ENCODE measurements at places on chromosomes 5 and 9. TPM values are rescaled to one million over a fixed set of nuclear protein-coding genes. Genes with fewer than 3 reads are reported as not detected.

The ELAVL2 gene
- 26.0 TPM for total RNA-seq

GRCh38 chr9:97445119-97445701 is 33.3 kb downstream of the TDRD7 start:
- H3K36me3 ChIP-seq = no peaks in the 10 kb centered on the region
- no peak overlapping the region for H3K27ac ChIP-seq
- DNase-seq = no peak

The ABHD17B gene
- total RNA-seq = 42.1 TPM

- H3K27ac ChIP-seq = no peak overlapping the region
- no peaks in the 10 kb centered on the region for H3K27me3 ChIP-seq
- no peak overlapping the region for H3K4me3 ChIP-seq
- DNase-seq = no peak
Measured at GRCh38 chr9:124721109-124721906, 49.8 kb downstream of the NR6A1 start.

DNA sequence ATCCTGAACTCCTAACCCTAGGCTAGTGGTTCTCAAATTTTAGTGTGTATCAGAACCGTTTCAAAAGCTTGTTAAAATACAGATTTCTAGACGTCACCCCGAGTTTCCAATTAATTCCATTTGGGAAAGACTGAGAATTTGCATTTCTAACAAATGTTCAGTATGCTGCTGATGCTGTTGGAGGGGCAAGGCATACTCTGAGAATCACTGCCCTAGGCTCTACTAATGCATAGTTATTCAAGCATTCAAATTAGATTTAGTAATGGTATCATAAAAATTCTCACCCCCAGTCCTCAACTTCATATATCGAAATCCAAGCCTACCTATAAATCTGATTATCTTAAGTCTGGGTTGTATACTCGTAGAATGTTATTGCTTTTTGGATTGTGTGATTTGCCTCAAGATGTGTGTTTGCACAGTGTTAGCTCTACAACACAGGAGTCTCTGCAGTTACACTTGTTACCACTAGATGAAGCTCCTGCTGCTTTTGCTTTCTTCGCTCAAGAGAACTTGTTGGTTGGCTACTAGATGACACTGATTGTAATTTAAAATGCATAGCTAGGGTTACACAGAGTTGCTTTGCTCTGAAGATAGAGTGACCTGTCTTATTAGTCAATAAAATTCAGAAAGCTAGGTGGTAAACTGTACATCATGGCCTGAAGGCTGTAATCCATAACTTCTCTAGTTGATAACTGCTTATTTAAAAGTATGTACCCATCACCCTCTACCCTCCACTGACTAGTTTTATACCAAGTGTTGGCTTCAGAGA is 7.5 kb upstream of the ERAP2 start:
- peaks cover 2% of the 10 kb centered on the region for H3K27me3 ChIP-seq
- H3K4me3 ChIP-seq = no peak overlapping the region
- no peak overlapping the region for H3K27ac ChIP-seq
- peaks cover 11% of the 10 kb centered on the region for H3K4me1 ChIP-seq
- no peak for DNase-seq

DNA sequence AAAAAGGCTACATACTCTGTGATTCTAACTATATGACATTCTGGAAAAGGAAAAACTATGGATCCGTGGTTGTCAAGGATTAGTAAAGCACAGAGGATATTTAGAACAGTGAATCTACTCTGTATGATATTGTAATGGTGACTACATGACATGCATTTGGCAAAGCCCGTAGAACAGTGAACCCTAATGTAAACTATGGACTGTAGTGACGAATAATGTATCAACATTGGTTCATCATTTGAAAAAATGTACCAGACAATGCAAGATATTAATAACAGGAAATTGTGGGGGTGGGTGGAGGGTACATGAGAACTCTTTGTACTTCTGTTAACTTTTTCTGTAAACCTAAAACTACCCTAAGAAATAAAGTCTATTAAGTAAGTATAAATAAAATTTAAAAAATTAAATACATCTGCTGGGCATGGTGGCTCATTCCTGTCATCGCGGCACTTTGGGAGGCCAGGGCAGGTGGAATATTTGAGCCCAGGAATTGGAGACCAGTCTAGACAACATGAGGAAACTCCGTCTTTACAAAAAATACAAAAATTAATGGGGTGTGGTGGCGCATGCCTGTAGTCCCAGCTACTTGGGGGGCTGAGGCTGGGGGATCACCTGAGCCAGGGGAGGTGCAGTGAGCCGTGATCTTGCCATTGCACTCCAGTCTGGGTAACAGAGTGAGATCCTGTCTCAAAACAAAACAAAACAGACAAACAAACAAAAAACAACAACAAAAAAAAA is 101.7 kb upstream of the TBC1D2 start:
- H3K27ac ChIP-seq = no peak overlapping the region
- H3K4me3 ChIP-seq = no peak overlapping the region
- DNase-seq = no peak
- peaks cover 13% of the 10 kb centered on the region for H3K27me3 ChIP-seq
- H3K36me3 ChIP-seq = no peaks in the 10 kb centered on the region

- H3K4me1 ChIP-seq = peaks cover 39% of the 10 kb centered on the region
- H3K4me3 ChIP-seq = no peak overlapping the region
- H3K36me3 ChIP-seq = no peaks in the 10 kb centered on the region
- no peaks in the 10 kb centered on the region for H3K27me3 ChIP-seq
- H3K27ac ChIP-seq = peak overlapping the region; percentile 28
Measured at GRCh38 chr5:103290846-103291245, 32.3 kb downstream of the MACIR start.

DNA sequence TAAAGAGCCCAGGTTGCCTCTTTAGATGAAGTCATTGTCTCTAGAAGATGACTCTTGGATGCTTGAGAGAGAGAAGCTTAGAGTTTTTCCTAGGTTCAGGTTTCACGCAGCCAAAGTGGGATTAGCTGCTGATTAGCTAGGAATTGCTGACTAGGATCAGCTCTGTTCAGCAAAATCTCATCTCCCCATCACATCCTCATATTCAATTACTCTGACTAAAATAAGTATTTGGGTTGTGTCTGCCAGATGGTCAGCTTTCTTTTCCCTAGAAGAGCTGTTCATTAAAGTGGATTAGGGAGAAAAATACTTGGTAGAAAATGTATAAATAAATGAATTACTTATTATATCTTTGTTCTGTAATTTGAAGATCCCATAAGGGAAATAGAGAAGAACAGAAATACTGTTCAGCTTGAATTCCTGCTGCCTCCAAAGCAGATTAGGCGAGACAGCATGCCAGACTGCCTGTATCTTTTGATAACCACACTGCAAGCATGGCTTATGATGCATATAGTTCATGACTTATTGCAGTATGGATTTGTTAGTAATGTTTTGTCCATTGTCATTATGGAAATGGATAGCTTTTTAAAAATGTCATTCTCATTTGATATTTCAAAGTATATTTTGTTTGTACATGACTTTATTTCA is 184.8 kb upstream of the CD180 start:
- DNase-seq = no peak
- no peak overlapping the region for H3K27ac ChIP-seq
- H3K4me3 ChIP-seq = no peak overlapping the region
- no peaks in the 10 kb centered on the region for H3K27me3 ChIP-seq
- H3K4me1 ChIP-seq = peaks cover 21% of the 10 kb centered on the region

- H3K27me3 ChIP-seq = no peaks in the 10 kb centered on the region
- DNase-seq = no peak
- H3K4me1 ChIP-seq = peaks cover 8% of the 10 kb centered on the region
- no peak overlapping the region for H3K4me3 ChIP-seq
- no peaks in the 10 kb centered on the region for H3K36me3 ChIP-seq
- H3K27ac ChIP-seq = no peak overlapping the region
Measured at GRCh38 chr5:38384396-38384795, 126.0 kb downstream of the EGFLAM start.

DNA sequence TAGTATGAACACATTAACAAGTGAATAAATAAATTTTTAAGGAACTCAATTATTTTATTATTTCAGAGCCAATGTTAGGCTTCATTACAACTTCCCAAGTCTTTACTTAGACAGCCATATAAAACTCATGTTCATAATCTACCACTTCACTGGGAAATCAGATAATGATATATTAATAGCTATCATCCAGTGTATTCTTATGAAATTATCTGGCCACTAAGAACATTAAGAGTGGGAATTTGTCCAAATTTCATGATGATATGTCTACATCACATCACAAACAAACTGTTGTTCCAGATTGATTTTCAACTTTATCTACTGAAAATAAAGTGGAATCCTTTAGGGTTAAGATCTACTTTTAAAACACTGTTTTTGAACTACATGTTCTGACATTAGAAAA is 668.6 kb downstream of the EFNA5 start:
- DNase-seq = no peak
- no peak overlapping the region for H3K4me3 ChIP-seq
- no peaks in the 10 kb centered on the region for H3K27me3 ChIP-seq
- no peak overlapping the region for H3K27ac ChIP-seq

DNA sequence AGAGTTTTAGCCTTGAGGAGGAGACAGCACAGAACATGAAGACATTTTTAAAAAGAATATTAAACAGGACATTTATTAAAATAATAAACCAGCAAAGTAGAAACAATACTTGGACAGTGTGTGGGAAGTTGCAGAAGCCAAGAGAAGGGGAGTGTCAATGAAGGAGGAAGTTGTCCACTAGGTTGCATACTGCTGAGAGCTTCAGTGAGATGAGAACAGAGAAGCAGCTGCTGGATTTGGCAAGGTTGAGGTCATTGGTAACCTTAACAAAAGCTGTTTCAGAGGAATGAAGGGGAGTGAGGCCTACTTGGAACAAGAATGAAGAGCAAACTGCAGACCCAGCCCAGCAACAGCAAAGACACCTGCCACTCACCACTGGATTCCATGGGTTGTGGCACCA is 11.4 kb downstream of the BHMT start:
- H3K27me3 ChIP-seq = peaks cover 7% of the 10 kb centered on the region
- DNase-seq = no peak
- no peaks in the 10 kb centered on the region for H3K36me3 ChIP-seq
- no peak overlapping the region for H3K27ac ChIP-seq
- no peaks in the 10 kb centered on the region for H3K4me1 ChIP-seq

DNA sequence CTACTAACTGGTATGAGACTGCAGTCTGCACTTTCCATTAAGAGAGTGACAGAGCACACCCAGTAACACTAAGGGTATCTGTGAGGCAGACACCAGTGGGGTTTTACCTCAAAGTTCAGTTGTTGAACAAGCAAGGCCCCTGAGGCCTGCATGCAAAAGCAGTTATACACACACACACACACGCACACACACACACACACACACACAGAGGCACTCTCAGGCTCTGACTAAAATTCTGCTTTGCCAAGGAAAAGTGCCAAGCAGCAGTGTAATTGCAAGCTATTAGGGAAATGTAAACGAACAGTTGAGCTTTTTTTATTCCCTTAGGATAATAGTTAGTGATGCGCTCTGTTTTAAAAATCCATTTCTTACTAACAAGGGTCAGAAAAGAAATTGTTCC is 377.1 kb downstream of the SPOCK1 start:
- no peaks in the 10 kb centered on the region for H3K4me1 ChIP-seq
- DNase-seq = no peak
- no peak overlapping the region for H3K4me3 ChIP-seq
- peaks cover 2% of the 10 kb centered on the region for H3K27me3 ChIP-seq
- no peaks in the 10 kb centered on the region for H3K36me3 ChIP-seq

- DNase-seq = no peak
- no peak overlapping the region for H3K4me3 ChIP-seq
- H3K4me1 ChIP-seq = peaks cover 25% of the 10 kb centered on the region
- no peaks in the 10 kb centered on the region for H3K27me3 ChIP-seq
- no peak overlapping the region for H3K27ac ChIP-seq
Measured at GRCh38 chr5:34012791-34013190, 4.9 kb upstream of the AMACR start.

GRCh38 chr9:27462434-27462833 is 61.7 kb upstream of the IFNK start:
- peaks cover 6% of the 10 kb centered on the region for H3K4me1 ChIP-seq
- DNase-seq = no peak
- no peaks in the 10 kb centered on the region for H3K27me3 ChIP-seq
- no peak overlapping the region for H3K27ac ChIP-seq
- no peak overlapping the region for H3K4me3 ChIP-seq

DNA sequence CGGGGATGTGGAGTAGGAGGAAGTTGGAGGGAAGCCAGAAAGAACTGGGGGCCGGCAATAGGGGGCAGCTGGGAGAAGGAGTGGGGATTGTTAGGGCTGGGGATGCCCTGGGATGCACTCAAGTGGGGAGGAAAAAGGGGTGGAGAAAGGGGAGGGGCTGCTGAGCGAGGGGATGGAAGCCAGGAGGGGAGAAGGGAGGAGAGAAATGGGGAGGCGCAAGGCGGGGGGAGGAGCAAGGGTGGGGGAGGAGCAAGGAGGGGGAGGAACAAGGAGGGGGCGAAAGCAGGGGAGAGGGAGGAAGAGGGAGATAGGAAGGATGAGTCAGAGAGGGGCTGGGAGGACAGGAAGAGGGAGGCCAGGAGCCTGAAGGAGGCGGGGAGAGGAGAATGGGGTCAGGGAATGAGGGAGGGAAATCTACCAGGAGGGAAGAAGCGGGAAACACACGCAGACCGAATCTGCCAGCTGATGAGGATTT is 1.6 kb downstream of the IRX4 start:
- H3K27me3 ChIP-seq = peaks cover 88% of the 10 kb centered on the region
- DNase-seq = no peak
- no peak overlapping the region for H3K4me3 ChIP-seq
- no peak overlapping the region for H3K27ac ChIP-seq
- H3K36me3 ChIP-seq = no peaks in the 10 kb centered on the region

The TXNDC8 gene
- total RNA-seq = not detected

DNA sequence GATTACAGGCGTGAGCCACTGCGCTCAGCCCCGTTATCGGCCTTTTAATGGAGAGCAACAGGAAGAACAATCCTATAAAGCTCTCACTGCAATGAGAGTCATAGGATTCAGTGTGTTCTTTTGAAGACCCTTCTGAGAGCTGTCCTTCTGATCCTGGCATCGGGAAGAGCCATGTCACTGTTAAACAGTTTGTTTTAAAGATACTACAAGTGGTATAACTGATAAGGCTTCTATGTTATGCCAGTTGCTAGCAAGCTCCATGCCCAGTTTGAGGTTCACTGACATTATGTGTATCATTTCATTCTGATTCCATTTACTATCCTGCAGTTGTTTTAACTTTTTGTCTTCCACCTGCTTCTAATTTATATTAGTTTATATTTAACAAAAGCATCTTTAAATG is 55.8 kb downstream of the GNAQ start:
- no peak for DNase-seq
- H3K27me3 ChIP-seq = no peaks in the 10 kb centered on the region
- H3K4me3 ChIP-seq = no peak overlapping the region
- peaks cover 48% of the 10 kb centered on the region for H3K4me1 ChIP-seq
- H3K36me3 ChIP-seq = peaks cover 10% of the 10 kb centered on the region
- H3K27ac ChIP-seq = peak overlapping the region; percentile 48

GRCh38 chr5:141976176-141976575 is 7.3 kb downstream of the RNF14 start:
- no peaks in the 10 kb centered on the region for H3K27me3 ChIP-seq
- H3K36me3 ChIP-seq = peaks cover 10% of the 10 kb centered on the region
- no peak for DNase-seq
- H3K4me1 ChIP-seq = peaks cover 4% of the 10 kb centered on the region
- H3K27ac ChIP-seq = no peak overlapping the region
- no peak overlapping the region for H3K4me3 ChIP-seq

GRCh38 chr5:40984884-40985283 is 75.6 kb downstream of the C7 start:
- peak overlapping the region; percentile 52 for H3K27ac ChIP-seq
- no peaks in the 10 kb centered on the region for H3K27me3 ChIP-seq
- no peak for DNase-seq

GRCh38 chr5:125263356-125263755 is 516.9 kb upstream of the ZNF608 start:
- no peaks in the 10 kb centered on the region for H3K27me3 ChIP-seq
- H3K36me3 ChIP-seq = peaks cover 9% of the 10 kb centered on the region
- no peak overlapping the region for H3K4me3 ChIP-seq
- no peak overlapping the region for H3K27ac ChIP-seq
- H3K4me1 ChIP-seq = peaks cover 27% of the 10 kb centered on the region
- DNase-seq = no peak

The UBE2QL1 gene
- total RNA-seq = 2.7 TPM

Data from neural crest cell (in vitro differentiated cells).